ENCODE measurements at places on chromosomes 1 and 21.

DNA sequence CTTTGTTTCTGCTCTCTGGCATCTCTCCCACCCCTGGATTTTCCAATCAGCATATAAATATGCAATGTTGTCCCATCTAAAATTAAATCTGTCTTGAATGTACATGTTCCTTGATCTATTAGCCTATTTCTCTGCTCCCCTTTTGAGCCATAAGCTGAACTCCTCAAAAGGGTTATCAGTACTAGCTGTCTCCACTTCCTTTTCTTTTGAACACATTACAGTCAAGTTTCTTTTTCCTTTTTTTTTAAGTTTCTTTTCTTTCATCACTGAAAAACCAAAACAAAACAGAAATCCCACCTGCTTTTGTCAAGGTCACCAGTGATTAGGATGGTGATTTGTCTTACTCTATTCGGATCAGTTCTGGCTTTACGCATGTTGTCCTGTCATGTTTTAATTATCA is 29.3 kb downstream of the XCL2 start:
- no peak for DNase-seq

DNA sequence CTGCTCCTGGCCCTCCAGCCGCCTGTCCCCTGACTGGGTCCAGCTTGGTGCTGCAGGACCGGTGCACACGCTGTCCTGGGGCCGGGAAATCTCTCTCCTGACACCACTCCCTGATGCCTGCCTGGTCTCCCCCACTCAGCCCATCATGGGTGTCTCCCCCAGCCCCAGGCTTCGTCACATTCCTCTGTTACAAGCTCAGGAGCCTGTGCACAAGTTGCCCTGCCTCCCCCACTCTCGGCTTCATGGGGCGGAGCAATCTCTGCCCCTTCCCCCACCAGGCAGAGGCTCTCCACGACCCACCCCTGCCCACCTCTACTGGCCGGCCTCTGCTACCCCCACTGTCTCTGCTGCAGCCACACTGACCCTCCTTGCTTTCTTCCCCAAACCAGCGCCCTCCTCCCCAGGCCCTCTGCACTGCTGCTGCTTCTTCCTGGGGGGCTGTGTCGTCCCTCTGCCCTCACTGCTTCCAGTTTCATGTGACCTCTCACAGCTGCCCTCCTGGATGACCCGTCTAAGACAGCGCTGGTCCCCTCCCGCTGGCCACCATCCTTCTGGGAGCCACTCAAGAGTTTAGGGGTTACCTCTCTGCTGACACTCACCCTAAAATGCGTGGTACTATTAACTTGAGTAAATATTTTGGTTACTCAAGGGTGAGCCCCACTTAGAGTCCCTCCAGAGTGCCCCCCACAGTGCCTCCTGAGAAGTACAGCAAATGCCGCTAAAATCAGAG is 5.7 kb upstream of the RIPK4 start:
- no peak for DNase-seq

DNA sequence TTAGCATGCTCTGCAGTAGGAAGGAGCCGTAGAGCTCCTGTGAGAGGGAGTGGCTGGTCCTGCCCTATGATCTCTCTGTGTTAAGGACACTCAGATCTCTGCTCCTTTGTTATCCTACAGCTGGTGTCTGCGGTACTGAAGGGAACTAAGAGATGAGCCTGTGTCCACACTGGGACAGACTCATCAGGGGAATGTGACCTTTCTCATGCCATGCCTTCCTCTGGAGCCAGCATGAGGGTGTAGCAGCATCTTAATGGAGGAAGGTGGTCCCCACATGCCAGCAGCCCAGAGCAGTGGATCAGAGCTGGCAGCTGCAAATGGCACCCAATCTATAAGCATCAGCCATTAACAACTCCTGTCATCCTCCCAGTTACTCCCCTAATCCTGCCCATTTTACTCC is 24.7 kb upstream of the GUCA2B start:
- no peak for DNase-seq

- no peak for DNase-seq
These were observed 18.1 kb upstream of the POFUT2 start for GRCh38 chr21:45305836-45306235.

DNA sequence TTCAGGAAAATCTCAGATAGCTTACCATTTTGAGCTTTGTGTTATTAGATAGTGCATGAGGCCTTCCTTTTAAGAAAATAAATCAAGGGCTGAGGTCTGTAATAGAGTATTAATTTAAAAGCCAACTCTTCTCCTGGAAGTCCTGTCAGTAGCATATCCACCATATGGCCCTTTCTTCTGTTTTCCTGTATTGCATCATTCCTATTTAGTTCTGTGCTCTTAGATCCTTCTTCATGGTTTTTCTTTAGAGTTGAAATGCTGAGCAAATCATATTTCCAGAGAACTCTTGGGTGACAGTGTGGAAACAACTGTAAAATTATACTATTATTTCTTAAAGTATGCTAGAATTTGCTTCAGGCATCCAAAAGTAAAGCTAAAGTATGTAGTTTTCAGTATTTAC is 91.7 kb downstream of the TTC3 start:
- no peak for DNase-seq

- DNase-seq, result no peak
These were observed 27.5 kb upstream of the SLAMF6 start for GRCh38 chr1:160550572-160551034.

- no peak for DNase-seq
These were observed 160.3 kb downstream of the CACNA1E start for GRCh38 chr1:181643631-181644030.

GRCh38 chr1:115790846-115791245 is 22.3 kb upstream of the CASQ2 start:
- DNase-seq, result no peak

GRCh38 chr1:16625497-16626408 is 12.4 kb upstream of the NBPF1 start:
- no peak for DNase-seq

GRCh38 chr1:27658951-27659496 is 13.0 kb downstream of the IFI6 start:
- no peak for DNase-seq

GRCh38 chr1:21910558-21911204 is 26.4 kb downstream of the HSPG2 start:
- no peak for DNase-seq
